ENCODE measurements at places on chromosomes 6 and 20.

GRCh38 chr6:129163551-129163950 lies 280.6 kb downstream of the LAMA2 start:
- no peak for DNase-seq

- DNase-seq, result no peak
Observed at GRCh38 chr6:148118244-148118643, 224.4 kb upstream of the SASH1 start.

GRCh38 chr6:15363164-15363522 lies 117.3 kb downstream of the JARID2 start:
- DNase-seq, result no peak

DNA sequence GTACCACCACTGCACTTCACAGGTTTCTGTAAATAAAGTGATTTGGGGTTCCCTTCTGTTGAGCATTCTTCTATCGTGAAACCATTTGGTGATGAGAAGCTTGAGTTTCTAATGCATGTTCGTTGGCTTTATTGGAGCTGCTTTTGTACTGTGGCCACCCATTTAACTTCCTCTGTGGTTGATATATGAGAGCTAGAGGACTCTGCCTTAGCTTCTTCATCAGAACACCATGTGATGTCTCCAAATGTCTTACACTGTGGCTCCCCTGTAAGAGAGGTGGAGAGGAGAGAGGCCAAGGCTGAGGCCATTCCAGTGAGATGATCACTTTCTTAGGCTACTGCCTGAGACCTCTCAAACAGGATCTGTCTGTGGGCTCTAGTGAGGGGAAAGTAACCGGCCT lies 114.5 kb downstream of the SLC16A10 start:
- DNase-seq, result no peak

- no peak for DNase-seq
Observed at GRCh38 chr6:71031912-71032311, 75.1 kb upstream of the B3GAT2 start.

DNA sequence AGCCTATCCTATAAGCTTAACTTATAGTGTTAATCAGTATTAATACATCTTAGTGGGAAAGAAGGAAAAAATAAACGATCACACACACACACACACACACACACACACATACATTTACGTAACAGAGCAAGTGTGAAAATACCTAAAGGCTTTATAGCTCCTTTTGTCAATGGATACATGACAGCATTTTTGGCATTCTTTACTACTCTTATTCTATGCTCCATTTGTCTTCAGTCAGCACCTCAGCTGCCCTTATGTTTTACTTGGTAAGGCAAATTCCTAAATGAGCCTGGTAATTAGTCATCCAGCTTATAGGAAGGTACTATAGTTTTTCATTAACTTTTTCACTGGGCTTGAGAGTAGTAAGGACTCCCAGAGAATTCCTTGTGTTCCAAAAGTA lies 25.1 kb upstream of the SLC17A3 start:
- DNase-seq, result no peak

GRCh38 chr6:116990679-116991078 lies 113.6 kb downstream of the RFX6 start:
- no peak for DNase-seq

DNA sequence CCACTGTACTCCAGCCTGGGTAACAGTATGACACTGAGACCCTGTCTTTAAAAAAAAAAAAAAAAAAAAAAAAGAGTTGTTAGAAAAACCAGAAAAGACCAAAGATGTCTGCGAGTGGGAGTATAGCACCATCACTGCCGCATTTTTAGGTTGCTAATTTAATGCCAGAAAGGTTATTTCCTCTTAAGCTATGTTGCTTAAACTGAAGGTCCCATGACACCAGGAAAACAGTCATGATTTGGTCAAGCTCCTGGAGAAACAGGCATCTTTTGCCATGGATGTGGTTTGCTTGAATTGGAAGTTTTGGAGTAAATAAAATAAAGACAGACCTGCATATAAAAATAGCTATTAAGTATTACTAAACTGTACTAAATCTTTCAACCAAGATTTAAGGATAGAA lies 68.3 kb upstream of the TNFRSF21 start:
- DNase-seq, result no peak

DNA sequence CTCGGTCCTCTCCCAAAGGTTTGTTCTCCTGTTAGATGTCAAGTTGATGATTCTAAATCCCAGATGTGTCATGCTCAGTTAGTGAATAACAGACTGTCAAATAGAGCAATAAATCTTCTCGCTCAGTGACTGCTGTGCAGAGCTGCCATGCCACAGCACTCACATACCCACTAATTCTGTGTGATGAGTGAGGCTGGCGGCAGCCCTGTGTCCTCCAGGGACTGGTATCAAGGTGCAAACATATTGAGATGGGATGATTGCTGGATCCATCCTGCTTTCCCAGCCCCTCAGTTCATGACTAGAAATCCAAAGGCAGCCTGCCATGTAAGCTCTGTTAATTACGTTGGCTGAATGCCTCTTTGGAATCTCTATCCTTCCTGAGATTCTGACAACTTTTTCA lies 103.9 kb downstream of the OLIG3 start:
- DNase-seq, result no peak

DNA sequence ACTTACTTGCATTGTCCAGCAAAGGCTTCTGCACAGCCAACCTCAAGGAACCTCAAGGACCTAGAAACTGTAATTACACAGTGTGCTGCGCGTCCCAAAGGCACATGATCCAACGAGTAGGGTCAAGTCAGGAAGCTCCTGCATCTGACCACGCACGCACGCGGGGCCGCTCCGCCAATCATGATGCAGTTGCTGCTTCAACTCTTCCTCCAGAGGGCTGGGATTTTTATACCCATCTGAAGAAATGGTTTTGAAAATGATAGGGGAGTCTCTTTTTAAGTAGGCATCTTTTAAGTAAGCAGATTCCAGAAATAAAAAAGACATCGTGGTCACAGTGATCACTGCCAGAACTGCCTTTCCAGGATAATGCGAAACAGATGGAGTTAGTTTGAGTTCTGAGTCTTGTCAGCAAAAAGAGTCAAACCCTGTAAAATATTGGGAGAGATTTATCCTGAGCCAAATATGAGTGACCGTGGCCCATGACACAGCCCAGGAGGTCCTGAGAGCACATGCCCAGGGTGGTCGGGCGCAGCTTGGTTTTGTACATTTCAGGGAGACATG lies 34.0 kb downstream of the KIF25 start:
- DNase-seq, result no peak

DNA sequence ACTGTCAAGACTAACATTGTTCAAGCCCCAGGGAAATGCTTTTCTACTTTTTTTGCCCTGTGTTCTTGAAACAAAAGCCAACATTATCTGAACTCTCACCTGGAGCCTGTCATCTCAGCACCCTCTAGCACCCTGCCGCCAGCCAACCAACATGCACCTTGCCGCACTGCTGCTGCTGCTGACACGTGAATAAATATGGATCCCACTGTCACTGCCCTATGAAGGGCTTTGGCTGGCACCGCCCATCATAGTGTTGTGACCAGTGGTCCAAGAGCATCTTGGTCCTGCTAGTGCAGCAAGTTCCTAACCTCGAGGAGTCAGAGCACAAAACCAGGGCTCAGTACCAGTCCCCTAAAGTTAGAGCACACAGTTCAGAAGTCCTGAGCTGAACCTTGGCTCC lies 41.6 kb downstream of the CENPW start:
- no peak for DNase-seq

- no peak for DNase-seq
Observed at GRCh38 chr20:3420211-3420707, 12.8 kb upstream of the DNAAF9 start.
